ENCODE measurements at places on chromosomes 13 and 19.

GRCh38 chr19:56124578-56124977 lies 3.5 kb upstream of the ZNF787 start:
- DNase-seq: no peak

DNA sequence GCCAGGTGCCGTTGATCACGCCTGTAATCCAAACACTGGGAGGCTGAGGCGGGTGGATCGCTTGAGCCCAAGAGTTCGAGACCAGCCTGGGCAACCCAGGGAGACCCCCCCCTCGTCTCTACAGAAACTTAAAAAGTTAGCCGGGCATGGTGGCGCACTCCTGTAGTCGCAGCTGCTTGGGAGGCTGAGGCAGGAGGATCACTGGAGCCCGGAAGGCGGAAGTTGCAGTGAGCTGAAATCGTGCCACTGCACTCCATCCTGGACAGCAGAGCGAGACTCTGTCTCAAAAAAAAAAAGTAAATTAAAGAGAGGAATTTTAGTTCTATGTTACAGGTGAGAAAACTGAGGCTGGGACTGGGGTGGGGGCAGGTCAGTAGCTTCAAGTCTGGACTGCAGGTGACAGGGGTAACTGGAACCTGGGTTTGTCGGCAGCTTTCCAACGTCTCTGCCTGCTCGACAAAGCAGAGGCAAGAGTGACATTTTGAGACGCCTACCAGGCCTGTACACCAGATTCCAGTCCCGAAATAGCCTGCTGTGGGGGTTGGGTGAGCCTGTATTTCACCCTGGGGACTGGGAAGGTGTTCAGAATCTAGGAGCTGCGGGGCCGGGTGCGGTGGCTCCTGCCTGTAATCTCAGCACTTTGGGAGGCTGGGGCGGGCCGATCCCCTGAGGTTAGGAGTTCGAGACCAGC lies 1.2 kb downstream of the SELENOW start:
- no peak for DNase-seq

DNA sequence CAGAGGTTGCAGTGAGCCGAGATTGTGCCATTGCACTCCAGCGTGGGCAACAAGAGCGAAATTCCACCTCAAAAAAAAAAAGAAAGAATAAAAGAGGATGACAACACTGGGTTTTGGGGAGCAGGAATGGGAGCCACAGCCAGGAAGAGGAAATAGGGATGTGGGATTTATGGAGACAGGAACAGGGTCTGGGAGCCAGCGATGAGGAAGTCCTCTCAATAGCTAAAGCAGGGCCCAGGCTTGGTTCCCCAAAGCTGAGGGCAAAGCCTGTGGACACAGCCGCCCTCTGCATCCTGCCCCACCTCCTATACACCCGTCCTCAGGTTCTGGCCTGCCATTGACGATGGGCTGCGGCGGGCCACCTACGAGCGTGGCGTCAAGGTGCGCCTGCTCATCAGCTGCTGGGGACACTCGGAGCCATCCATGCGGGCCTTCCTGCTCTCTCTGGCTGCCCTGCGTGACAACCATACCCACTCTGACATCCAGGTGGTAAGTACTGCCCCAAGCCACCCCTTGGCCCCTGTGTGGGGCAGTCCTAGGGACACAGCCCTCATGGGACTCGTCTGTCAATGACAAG lies 13.6 kb downstream of the HIPK4 start:
- DNase-seq: no peak

DNA sequence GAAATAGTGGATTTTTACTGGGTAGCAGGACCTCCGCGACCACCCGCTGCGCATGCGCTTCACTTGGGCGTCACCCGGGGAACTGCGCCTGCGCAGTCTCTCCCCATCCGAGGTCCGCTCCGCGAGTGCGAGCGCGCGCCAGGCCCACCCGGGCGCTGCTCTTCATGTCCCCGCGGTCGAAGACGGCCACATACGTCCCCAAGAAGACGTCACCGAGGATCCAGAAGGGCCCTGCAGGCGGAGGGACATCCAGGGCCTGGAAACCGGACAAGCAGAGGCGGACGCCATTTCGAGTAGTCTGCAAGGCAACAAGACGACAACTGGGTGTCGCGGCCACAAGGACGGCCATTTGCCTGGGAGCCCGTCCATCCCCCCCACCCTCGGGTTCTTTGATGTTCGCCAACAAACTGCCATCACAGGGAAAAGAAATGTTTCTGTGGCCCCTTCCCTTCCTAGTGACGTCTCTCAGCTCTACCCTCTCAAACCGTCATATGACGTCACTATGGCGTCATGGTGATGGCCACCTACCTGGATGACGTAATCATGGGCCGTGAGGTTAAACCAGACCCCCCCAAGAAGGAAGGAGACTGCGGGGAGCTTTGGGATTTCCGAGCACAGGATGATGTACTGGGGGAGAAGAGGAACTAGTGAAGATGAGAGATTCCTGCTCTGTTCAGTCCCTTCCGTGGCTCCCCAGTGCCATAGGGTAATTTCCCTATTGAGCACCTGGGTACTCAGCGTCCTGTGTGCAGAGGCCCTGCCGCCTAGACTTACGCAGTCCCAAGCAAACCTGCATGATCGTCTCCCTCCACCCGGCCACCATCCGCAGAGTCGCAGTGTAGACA lies 6.7 kb downstream of the NAPSA start:
- DNase-seq: peak; percentile 68

DNA sequence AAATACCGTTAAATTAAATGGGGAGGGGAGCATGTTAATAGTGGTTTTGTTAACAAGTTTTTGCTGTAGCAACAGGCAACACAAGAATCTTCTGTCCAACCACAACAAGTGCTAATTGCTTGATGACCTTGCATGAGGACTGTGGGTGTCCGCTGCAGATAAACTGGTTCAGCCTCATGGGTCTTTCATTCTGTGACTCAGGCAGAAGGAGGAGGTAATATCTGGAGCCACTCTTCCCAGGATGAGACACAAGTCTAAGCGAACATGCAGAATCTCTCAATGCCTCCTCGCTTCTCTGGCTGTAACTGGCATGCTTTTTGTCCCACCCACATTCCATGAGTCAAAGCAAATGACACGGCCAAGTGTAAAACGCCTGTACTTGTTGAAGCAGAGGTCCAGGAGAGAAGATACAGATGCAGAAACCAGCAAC lies 56.6 kb upstream of the MYO16 start:
- DNase-seq: no peak

DNA sequence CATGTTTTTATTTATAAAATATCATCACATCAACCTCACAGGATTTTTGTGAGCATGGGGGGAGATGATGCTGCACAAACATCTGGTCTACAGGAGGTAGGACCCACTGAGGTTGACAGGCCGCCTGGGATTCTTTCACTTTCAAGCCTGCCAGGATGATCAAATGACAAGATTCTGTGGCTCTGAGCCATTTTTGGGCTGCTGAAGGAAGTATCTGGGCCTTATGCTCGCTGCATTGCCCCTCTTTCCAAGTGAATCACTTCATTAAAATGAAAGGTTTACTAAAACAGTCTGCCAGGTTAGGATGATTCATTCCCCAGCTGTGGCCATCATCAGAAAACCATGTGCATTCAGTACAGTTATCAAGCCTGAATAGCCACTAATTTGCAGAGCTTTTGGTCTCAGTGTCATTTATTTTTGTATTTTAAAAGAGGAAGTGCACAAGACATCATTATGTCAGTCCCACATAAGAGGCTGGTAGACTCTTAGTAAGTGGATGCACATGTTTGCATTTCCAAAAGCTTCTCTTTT lies 34.4 kb downstream of the STARD13 start:
- no peak for DNase-seq

DNA sequence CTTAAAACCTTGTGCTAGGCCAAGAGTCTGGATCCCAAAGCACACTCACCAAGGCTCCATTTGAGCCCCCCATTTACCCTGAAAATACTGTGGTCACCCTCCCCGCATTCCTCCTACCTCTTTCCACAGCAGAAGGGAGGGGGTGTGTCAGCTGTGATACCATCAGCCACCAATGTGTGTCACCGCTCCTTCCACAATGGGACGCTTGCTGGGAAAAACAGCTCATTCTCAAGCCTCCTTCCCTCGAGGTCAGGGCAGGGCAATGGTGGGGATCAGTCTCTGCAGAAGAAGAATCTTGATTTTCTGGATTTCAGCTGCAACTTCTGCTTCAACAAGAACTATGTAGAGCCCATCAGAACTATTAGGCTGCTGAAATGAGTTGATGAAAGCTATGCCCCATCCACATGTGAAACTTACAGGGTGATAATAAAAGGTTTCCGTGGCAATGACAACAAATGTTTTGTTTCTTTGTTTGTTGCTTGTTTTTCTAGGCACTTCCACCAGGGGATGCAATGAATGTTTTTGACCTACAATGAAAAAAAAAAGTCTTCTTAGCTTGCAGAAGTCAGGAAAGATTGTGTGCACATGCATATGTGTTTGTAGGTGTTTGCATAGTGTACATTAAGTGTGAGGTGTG lies 26.4 kb upstream of the ZNF507 start:
- no peak for DNase-seq

GRCh38 chr13:43265028-43265427 lies 241.6 kb downstream of the DNAJC15 start:
- no peak for DNase-seq

DNA sequence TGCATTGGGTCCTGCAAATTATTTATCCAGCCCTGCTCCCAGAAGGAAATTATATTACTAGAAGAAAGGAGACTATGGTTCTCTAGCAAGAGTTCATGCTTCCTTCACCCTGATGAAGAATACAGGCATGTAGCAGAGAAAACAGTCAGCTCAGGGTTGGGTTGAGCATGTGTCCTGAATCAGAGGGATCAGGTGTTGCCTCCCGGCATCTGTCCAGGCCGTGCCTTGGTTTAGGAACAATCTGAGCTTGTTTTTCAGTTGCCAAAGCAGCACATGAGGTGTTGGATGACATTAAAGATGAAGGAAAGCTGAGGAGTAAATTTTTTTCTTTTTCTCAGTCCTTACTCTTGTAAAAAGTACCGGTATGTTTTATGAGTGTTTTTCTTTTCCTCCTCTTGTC lies 62.0 kb downstream of the KL start:
- no peak for DNase-seq

DNA sequence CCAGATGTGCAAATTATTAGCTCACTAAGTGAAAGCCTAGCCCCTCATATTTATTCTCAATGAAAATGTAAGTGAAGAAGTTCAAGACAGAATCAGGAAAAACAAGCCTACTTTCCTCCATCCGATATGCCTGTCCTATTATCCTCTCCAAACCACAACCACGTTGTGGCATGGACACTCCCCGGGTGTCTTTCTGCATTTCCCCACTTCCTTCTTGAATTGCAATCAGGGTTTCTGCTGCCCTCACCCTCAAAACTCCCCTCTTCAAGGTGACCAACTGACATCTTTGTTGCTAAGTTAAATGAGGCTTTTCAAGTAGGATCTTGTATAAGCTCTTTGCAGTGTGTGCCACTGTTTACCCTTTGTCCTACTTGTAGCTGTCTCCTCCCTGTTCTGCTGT lies 11.8 kb downstream of the SLC25A30 start:
- no peak for DNase-seq

GRCh38 chr19:45163751-45164460 lies 3.1 kb upstream of the NKPD1 start:
- DNase-seq: no peak

- no peak for DNase-seq
Measured at GRCh38 chr19:41925208-41926003, 2.8 kb downstream of the ERFL start.

- DNase-seq: no peak
Measured at GRCh38 chr13:73767191-73767741, 366.9 kb downstream of the KLF12 start.

DNA sequence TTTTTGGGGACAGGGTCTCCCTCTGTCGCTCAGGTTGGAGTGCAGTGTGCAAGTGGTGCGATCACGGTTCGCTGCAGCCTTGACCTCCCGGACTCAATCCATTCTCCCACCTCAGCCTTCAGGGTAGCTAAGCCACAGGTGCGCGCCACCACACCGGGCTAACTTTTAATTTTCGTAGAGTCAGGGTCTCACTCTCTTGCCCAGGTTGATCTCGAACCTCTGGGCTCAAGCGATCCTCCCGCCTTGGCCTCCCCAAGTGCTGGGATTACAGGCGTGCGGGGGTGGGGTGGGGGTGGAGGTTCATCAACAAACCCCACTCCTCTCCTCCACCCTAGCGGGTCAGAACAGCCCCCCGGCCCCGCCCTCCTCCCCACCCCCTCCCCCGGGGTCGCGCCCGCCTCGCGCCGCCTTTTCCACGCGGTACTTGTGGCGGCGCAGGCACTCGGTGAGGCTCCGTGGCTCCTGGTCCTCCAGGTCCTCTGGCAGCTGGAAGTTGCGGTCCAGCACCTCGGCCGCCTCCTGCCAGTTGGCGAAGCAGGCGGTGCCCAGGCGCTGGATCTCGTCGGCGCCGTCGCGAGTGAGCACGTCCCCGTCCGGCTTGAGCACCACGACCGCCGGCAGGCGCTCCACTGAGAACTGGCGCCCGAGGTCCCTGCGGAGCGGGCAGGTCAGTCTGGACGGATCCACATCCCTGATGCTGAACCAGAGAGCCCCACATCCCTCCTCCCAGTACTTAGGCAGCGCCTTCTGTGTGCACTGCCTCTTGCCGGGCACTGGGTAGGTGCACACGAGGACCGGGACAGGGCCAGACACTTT lies 5.2 kb downstream of the NXNL1 start:
- DNase-seq: no peak

GRCh38 chr13:27012482-27013197 lies 159.0 kb downstream of the USP12 start:
- no peak for DNase-seq

DNA sequence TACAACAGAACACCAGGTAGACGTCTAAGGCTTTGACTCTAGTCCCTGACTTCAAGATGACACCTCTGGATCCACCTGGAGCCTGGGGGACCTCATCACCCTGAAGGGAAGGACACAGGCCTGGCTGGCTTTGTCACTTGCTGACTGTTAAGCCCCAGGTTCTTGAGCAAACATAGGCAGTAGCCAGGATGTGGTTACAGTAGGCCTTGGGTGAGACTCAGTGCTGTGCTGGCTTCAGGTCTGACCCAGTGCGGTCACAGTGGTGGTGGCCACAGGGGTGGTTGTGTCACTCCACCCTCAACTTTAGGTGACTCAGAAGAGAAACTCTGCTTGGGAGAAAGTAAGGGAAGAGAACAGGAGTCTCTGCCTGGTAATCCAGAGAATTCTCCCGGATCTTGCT lies 497.8 kb downstream of the UQCRFS1 start:
- DNase-seq: no peak

DNA sequence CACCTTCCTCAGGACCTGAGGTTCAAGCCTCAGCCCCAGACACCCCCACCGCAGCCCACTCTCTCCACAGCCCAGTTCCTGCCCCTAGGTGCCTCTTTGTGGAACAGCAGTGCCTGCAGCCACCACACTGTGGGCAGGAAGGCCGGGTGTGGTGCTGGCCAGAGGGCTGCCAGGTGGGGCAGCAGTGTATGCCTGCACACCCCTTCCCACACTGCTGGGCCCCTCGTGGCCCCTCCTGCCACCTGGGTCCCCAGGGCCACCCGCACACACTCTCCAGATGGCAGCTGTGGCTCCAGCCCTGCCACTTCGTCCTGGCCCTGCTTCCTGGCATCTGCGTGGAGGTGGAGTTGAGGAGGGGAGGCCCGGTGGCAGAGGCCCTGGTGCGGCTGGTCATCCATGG lies 35.1 kb downstream of the HPN start:
- no peak for DNase-seq
